ENCODE measurements at places on chromosomes 13 and 19.

- no peak for DNase-seq
Measured at GRCh38 chr19:6018786-6019185, 40.8 kb upstream of the RANBP3 start.

GRCh38 chr19:2627855-2628254 is 74.6 kb downstream of the GNG7 start:
- DNase-seq, result no peak

- DNase-seq, result no peak
Measured at GRCh38 chr19:39915848-39916215, 18.6 kb downstream of the FCGBP start.

DNA sequence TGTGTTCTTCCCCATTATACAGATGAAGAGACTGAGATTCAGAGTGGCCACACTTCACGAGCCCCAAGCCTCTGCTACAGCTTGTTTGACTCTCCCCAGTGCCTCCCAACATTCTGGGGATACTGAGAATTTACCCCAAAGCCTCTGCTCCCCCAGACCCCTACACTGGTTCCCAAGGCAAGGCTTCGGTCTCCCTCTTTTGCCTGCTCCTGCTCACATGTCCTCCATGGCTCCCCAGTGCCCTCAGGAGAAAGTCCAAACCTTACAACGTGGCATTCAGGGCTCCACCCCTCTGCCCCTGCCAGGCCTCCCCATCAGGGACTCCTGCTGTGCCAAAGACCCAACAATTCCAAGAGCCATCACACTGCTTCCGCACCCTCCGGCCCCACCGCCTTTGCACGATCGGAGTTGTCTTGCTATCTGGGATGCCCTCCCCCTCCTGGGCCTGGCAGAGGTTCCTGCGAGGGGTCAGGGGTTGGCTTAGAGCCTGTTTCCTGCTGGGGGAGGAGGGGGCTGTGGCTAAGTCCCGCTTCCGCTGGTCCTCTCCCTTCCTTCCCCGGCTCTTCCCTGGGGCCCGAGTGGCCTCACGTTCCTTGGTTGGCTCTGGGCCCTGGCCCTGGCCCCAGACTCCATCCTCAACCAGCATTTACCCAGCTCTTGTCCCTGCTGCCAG is 15.4 kb downstream of the GTPBP3 start:
- DNase-seq, result no peak

GRCh38 chr19:42199440-42200115 is 17.9 kb downstream of the DEDD2 start:
- no peak for DNase-seq

GRCh38 chr19:924553-925086 is 1.2 kb upstream of the ARID3A start:
- DNase-seq, result no peak

DNA sequence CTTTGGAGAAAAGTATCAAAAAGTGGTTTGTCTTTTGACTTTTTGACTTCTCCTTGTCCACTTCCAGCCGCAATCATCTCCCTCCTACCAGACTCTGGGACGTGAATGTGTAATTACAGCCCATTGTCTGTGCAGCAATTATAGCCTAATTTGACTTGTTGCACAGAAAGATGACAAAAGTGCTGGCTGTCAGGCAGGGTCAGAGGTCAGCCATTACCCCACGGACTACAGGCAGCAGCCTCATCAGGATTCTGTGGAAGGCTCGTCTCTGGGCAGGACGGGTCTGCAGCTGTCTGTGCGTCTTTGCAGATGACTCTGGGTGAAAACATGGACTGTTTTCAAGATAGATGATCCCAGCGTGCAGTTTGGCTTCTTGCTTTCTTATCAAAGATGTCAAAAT is 102.2 kb upstream of the EDNRB start:
- no peak for DNase-seq

DNA sequence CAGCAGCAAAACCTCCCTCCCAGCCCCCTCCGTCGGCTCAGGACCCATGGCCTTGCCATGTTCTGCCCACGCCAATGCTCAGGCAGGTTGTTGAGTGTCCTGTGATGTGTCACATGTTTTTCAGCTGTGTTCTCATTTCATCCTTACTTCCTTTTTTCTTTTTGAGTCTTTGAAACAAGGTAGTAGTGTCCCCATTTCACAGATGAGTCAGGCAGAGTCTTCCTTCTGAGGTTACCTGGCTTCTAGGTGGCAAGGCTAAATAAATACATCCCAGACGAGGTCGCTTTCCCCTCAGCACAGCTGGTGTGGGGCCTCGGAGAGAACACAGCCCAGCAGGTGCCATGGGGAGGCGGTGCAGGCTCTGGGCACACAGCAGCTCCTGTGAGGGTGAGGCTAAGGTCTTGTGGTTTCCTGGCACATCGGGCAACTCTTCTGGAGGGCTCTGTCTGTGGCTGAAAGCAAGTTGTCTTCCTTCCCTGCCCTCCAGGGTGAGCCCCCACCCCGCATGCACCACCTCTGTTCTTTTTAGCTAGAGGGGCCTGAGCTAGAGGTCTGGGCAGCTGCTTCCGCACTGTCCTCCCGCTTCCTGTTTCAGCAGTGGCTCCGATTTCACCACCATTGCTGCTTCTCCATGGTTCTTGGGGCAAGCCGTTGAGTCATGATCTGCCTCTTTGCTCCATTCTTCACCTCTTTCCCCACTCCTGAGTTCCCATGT is 15.1 kb downstream of the PRAM1 start:
- DNase-seq, result no peak

- no peak for DNase-seq
Measured at GRCh38 chr19:42193706-42194105, 23.8 kb downstream of the DEDD2 start.

DNA sequence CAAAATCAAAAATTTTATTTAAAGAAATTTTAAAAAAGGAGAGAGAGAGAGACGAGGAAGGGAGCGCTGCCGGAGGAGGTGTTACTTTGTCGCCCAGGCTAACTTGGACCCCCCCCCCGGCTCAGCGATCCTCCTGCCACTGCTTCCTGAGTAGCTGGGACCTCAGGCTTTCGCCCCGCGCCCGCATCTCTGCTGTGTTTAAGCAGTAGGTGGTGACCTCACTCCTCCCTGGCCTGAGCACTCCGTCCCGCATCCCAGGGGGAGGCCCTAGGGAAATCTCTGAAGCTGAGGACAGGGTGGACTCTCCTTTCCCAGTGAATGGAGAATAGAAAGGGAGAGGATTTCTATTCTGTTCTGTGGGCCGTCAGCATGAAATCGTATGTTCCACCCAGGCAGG is 485 bp upstream of the ZNF845 start:
- no peak for DNase-seq

DNA sequence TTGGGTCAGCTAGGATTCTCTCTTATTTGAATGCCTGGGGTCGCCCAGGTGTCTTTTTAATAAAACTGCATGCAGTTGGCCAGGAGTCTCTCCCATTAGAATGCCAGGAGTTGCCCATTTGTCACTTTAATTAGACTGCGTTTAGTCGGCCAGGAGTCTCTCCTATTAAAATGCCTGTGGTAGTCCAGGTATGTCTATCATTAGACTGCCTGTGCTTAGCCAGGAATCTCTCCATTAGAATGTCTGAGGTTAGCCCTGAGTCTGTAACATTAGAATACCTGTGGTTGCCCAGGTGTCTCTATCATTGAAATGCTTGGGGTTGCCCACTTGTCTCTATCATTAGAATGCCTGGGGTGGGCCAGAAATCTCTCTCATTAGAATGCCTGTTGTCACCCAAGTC is 1470.9 kb downstream of the UQCRFS1 start:
- DNase-seq, result no peak

DNA sequence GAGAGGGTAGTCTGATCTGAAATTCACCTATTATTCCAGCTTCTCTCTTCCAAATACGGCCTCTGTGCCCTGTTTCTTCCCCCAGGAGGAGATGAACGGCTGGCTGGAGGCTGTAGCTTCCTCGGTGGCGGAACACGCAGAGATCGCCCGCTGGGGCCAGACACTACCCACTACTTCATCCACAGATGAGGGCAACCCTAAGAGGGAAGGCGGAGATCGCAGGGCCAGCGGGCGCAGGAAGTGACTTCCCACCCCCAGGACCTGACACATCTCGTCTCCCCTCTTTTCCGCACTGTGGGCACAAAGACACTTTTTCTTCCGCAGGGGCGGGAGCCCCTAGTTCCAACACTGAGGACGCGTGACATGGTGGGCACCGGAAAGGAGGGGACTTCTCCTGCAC is 1.3 kb upstream of the SHKBP1 start:
- DNase-seq, result no peak

DNA sequence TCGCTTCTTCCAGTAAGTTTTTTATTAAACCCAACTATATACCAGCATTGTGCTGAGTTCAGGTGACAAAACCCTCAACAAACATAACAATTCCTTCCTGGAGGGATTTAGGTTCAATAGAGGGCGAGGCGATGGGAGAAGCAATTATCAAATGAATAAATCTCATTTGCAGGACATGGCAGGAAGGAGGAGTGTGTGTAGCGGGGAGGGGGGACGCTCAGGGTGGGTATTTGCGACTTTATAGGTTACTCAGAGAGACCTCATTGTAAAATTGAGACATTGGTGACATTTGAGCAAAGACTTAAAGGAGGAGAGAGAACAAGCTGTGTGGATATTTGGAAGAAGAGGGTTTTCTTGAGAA is 3.9 kb downstream of the C3 start:
- no peak for DNase-seq

DNA sequence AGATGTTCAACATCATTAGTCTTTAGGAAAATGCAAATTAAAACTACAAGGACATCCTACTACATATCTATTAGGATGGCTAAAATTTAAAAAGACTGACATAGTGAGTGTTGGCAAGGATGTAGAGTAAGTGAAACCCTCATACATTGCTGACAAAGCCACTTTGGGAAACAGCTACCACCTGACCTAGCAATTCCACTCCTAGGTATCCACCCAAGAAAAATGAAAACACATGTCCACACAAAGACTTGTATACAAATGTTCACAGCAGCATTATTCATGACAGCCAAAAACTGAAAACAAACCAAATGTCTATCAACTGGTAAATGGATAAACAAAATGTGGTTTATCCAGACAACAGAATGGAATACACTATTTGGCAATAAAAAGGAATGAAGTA is 51.7 kb upstream of the DOCK9 start:
- DNase-seq, result no peak

DNA sequence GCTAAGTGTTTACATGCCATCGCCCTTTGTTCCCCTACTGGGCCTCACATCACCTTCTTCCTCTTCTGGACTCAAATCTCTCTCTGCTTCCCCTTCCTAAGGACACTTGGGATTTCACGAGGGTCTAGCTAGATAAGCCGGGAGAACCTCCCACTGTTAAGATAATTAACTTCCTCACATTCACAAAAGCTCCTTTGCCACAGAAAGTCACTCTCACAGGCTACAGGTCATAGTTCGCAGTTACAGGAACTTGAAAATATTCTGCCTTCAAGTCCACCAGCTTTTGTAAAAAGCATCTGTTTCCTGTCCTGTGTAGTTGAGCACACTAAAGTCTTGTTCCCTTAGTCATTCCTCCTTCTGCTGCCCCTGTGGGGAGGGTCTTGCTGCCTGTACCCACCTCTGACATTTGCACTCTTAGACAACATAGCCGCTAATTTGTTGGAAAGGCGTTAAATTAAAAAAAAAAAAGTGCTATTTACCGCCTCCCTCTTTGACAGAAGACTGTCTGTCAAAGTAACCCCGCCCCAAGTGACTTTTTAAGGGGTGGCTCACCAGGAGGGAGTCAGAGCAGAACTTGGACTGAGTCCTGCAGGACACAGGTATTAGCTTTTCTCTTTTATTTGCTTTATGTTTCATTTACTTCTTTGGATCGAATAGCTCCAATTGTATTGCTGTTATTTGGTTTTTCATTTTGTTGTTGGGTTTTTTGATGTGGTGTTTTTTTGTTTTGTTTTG is 26.8 kb upstream of the CEACAM21 start:
- no peak for DNase-seq

DNA sequence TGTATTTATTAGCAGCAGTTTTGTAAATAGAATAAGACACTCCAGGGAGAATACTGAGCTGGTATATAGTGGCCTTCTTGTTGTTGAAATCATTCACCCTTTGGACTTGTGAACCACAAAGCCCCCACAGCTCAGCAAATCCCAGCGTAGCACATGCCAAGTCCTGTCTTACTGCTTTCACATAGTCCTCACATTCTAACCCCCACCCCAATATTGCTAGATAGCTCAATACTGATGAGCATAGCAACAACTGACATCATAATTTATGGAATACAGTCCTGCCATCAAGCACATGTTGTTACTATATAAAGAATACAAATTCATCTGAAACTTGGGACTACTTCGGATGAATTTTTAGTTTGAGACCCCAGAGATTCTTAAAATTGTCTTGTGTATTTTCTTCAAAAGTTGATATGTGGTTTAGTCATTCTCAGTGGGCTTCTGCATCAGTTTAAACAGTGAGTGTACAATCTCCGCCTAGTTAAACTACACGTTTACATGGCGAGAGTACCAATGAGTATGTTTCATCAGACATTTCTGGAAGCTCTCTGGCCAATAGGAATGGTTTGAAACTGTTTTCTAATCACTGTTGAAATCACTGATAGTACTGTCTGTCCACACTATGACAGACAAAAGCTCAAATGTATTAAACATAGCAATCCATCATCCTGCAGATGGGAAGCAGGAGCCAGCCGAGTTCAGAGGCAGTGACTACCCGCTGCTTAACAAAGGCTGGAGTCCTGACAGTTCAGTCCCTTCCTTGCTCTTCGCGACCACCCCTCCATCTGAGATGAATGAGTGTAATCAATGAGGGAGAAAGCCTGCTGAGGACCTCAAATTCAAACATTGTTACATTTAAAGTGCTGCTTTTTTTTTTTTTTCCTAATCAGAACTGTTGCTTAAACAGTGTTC is 15.2 kb downstream of the DACH1 start:
- DNase-seq, result no peak

DNA sequence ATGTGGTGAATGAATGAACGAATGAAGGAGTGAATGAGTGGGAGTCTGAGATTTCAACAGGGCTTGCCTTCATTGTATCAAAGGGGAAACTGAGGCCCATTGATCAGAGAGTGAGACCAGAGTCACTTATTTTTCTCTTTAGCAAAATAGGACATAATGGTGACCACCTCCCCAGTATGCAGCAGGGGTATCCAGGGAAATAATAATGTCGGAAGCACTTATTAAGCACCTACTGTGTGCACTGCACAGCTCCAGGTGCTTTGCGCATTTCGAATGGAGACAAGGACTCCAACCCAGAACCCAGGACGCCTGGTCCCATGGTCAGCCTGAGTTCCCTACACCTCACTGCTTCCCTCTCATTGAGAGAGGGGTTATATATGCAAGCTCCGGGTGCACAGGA is 26.8 kb upstream of the SEMA6B start:
- DNase-seq, result no peak

- DNase-seq, result peak; percentile 47
Measured at GRCh38 chr13:25738342-25739196, 313.2 kb downstream of the SHISA2 start.

DNA sequence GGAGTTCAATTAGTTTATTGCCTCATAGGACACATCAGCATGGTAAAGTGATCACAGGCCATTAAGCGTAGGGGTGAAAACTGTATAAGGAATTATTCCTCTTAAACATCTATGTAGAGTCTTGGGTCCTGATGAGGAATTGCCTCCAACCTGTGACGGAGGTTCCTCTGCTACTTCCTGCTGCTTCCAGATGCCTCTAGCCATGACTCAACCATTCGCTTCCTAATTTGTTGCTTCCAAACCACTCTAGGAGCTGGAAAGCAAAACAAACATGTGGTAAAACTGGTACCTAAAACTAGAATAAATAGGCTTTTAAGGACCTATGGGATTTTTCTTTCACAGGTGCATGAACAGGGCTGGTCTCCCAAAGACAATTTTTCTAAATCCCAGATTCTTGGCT is 253.8 kb downstream of the KLF12 start:
- no peak for DNase-seq

Data from NCI-H2107 (cell line).